Smooth muscle cell of the brain vasculature (primary cell): ENCODE measurements at places on chromosomes 12 and 14.

DNA sequence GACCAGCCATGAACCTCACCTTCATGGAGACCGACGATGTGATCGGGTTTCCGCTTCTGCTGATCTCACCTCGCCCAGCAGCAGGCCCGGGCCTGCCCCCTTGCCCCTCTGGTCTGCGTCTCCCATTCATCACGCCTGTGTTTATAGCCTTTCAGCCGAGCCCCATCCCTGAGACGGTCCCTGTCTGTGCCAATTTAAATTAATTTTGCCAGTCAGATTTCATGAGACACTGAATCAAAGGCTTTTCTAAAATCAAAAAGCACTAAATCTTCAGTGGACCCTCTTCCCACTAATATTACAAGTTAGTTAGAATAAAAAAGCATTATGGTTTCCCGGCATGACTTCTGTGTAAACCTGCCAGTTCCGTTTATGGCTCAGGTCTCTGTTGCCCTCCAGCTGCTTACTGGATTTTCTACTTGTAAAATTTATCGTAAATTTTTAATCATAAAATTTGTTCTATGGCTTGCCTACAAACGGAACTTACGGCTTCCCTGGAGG, 155.9 kb downstream of the ESRRB start:
- no peak for DNase-seq

DNA sequence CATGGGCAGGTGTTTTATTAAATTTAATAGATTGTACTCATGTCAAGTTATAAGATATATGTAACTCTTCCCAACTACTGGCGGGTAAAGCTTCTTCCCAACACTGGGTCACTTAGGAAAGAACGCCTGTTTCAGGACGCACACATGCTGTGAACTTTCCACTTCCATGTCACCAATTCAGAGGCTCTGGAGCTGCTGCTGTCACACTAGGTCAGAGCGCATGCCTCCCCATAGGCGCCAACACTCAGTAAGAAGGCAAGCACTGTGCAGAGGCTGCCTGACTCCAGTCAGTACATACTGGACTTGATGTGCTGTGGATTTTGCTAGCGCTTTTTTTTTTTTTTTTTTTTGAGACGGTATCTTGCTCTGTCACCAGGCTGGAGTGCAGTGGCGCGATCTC, 17.2 kb downstream of the SLC15A4 start:
- DNase-seq = no peak

DNA sequence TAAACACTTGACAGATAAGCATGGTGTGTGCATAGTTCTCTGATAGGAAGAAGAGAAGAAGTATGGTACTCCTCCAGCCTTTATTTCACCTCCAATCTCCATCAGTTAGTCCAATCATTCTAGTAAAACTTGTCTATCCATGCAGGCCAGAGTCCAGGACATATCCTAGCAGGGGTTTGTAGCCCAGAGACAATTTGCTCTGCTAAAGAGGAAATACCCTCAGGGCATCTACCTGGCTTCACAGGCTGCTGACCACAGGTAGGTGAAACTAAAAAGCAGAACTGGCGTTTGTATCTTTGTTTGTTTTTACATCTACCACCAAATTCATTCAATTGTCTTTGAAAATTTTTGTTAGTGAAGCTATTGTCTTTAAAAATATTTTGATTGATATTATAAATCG, 717.6 kb downstream of the FSCB start:
- no peak for DNase-seq

DNA sequence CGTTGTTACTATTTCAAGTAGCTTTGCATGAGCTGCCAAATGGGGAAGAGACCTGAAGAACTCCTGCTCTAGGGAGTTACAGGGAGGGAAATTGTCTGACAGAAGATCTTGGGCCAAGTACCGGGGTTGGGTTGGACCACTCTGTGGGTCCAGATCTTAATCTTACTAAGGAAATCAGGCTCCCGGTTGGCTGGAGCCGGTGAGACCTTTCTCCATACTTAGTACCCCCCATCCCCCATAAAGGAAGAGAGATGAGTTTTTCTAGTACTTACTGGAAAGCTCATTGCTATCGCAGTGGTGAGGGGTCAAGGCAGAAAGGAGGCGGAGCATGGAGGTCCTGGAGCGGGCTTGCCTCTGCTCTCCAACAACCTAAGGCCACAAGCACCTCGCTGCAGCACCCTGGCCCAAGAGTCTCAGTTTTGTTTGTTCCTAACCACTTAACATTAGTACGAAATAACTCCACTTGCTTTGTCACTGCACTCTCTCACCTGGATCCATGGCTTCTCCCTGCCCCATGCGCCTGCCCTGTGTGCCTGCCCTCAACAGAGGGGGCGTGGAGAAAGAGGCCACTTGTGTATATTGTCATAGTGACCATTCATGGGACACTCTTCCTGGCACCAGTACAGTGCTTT, 6.8 kb upstream of the UNC119B start:
- DNase-seq = no peak

DNA sequence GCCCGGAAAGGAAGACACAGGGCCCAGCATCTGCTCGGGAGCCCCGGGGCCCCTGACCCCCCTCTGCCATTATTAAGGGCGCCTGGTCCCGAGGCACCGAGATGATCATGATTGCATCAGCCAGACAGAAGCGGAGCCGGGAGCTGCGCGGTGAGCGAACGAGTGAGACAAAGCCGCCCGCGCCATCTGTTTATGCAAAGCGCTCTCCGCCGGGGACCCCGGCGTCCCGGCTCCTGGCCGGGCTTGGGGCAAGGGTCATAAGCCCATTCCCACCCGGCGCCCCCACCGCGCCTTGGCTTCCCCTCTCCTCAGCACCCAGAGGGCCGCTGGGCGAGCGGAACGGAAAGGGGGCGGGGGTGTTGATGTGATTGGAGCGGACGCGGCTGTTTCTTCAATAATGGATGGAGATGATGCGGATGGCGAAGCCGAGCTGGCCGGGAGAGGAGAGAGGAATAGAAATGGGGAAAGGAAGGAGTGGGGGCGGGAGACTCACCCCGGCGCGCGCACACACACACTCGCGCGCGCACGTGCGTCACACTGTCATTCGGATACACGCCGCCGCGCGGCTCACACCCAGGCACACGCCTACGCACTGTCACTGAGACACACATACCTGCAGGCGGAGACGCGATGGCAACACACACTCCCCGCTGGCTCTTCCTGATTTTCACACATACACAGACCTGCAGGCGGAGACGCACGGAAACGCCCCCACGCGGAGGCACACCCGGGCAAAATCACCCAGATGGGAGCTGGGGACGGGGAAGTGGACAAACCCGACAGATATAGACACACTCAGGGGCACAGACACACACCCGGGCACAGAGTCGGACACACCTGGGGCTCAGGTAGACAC, 10.7 kb downstream of the STAC3 start:
- no peak for DNase-seq
